Vagina (tissue), 2 donors: ENCODE measurements at places on chromosomes 6 and 20.

DNA sequence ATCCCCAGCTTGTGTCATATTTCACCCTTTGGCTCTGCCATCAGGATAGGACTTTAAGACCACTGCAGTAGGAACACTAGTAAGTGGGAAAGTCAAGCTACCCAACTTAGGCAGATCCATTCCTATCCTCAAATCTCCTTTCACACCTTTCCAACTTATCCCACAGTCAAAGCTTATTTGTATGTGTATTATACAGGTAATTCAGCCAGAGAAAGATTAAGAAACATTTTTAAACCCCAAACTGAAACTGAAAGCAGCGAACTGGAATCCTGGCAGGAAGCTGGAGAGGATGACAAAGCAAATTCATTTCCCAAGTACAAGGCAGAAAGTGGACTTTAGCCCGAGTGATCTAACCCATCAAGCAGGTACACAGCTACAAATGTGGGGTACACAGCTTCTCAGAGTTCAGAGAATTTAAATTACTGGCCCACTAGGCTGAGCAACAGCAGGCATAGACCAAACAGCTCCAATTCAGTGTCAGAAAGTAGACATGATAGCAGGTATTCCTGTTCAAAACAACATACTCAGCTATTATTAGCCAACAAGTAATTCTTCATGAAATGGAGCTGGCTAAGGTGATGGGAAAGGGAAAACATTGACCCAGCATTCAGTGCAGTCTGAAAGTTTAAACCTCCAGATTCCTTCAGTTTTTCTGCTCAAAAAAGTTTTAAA, 39.1 kb downstream of the ILRUN start:
- DNase-seq = no peak

DNA sequence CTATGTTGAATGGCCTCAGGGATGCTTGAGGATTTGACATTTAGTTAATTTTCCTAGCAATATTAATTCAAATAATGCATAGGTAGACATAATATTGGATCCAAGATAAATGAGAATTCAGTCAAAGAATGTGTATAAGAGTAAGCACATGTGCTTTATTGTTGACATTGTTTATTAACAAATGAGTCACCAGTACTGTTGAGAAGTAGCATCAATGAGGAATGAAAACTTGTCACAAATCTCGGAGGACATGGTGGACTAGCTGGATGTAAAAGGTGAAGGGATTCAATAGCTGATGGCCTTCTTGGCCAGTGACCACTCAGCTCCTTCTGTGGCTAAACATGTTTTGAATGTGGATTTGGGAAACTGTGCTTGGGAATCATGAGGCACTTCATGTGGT, 1137.0 kb downstream of the HACE1 start:
- no peak for DNase-seq

DNA sequence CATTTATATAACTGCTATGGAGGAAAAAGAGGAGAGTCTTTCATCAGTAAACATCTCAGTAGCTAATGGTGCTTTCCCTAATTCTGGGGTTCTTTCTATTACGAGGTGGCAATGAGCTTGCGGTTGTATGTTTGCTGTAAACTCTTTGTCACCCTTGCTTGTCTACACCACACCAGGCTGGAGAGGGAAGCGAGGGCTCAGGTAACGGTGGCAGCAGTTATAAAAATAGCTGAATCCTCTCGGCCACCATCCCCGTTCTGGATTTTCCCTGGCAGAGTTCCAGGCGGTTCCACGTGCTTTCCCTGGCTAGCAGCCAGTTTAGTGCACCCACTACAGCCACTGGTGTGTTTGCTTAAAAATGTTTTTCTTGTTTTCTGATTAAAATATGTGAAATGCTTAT, 39.0 kb downstream of the MAS1 start:
- peak; percentile 77 for DNase-seq

DNA sequence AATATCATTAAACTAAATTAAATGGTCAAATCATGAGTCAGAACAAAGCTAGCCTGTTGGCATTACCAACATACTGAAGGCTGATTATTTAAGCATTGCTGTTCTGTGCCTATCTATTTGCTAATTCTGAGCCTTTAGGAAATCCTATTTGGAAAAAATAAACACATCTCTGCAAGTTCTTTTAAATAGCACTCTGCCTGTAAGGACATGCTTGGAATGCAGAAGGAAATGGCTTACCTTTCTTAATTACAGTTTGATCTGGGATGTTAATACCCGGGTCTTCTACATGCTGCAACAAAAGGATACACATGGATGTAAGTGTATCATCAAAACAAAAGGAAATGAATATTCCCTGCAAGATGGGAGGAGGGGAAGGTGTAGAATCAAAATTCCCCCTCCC, 8.3 kb downstream of the TFAP2A start:
- no peak for DNase-seq

DNA sequence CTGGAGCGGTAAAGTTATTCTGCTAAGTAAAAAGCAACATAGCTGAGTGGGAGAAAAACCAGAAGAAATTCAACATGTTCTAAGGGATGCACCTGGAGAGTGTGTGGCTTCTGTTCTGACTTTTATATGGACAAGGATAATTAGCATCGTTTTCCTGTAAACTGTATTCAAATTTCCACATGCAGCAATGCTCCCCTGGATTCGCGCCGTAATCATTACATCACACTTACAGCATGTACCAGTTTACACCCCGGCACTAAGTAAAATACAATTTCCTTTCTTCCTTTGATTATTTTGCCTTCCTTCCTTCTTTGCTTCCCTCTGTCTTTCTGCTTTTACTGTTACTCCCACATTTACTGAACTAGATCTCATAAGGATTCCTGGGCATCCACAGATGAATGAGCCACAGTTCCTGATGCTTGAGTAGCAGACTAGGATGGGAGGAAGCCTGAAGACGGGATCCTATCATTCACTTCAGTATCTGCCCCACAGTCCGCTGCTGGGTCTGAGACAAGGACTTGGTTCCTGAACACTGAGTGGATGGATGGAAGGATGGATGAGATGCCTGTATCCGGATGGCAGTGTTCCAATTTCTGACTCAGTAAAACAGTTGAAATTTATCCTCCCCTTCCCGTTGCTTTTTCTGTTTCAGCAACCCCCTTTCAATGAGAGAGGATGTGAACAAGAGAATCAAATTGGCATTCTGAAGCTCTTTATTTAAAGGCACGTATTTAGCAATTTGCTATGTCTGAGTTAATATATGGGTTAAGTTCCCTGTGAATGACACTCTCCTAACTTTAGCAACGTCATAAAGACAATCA, 174.6 kb downstream of the GJA10 start:
- DNase-seq = no peak

GRCh38 chr6:35477028-35477427, 8.8 kb downstream of the RPL10A start:
- no peak for DNase-seq

DNA sequence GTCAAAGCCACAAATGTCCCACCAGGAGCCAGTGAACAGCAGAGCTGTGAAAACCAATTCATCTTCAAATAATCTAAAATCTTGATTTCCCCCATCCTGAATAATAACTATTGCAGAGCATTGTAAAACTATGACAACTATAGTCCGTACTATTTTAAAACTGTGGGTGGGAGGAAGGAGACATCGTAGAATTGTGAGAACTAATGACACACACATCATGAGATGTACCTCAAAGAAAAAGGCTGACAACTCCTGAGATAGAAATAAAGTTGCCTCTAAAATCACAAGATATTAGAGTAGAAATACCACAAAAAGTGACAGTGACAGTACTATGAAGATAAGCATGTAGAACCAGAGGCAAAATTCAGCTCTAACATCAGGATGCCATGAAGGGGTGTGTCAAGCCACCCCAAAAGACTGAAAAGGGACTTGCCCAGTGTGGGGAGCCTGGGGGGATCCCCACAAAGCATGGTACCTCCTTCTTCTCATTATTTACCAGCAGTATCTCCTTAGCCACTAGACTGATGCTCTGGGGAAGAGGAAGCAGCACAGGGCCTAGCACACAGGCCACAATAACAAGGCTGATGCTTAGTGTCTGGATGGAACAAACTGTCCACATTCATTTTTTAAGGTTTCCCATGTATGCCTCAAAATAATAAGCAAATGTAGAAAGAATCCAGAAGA, 13.4 kb downstream of the NAPB start:
- no peak for DNase-seq

DNA sequence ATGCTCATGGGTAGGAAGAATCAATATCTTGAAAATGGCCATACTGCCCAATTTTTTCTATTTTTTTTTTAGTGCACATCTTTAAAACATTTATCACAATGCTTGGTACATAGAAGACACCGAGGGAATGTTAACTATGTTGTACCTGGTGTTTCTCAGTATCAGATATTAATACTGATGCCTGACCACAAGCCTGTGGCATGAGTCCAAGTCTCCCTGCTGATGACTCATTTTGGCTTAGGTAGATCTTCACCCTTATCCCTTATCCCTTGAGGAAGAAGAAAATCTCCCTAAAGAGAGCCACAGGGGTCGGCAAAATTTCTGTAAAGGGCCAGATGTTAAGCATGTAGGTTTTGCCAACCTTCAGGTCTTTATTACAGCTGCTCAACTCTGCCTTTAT, 14.5 kb downstream of the CD109 start:
- DNase-seq = no peak

- DNase-seq = no peak
Observed at GRCh38 chr6:11722805-11723631, 55.6 kb downstream of the ADTRP start.

DNA sequence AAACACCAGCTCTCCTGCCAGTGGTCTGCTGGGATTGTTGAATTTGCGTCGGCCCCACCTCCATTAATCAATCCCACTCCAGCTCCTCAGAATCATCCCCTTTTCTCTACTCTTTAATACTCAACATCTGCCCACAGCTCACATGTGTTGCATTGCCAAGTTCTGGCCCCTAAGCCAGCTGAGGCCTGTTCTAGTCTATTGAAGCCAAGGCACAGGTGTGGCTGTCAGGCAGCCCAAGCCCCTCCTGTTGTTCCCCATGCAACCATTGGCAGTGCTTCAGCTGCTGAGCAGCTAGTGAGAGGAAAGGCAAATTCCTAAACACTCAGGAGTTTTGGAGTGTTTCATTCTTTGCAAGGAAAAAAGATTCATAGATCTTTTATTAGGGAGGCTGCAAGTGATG, 128.0 kb upstream of the NT5E start:
- DNase-seq = no peak

GRCh38 chr6:19795211-19795610, 42.0 kb upstream of the ID4 start:
- no peak for DNase-seq

- DNase-seq = no peak
Observed at GRCh38 chr6:37283268-37283667, 25.3 kb upstream of the TMEM217 start.

DNA sequence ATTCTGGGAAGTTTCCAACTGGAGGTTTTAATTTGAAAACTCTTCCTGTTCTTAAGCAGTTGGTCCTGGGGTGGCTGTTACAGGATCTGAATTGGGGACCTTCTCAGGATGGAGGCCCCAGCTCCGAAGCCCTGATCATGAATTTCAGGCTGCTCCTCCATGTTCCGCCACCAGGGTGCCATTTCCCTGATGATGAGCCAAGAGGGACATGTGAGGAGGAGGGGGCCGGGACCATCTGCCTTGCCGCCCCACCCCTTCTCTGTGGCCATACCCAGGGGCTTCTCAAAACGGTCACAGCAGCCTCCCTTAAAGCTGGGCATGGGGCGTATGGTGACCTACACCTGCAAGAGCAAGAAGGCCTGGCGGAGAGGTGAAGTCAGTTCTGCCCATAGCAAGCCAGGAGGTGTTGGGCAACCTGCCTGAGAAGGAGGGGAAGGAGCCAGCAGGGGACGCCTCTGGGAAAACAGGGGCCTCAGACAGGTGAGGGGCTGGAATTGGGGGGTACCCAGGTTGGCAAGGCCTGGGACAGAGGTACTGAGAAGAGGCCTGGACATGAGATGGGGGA, 3.6 kb upstream of the BAK1 start:
- DNase-seq = no peak

GRCh38 chr6:132961122-132961521, 146.8 kb downstream of the RPS12 start:
- no peak for DNase-seq

GRCh38 chr20:1206366-1207148, 3.3 kb downstream of the C20orf202 start:
- peak; percentile 72 for DNase-seq

DNA sequence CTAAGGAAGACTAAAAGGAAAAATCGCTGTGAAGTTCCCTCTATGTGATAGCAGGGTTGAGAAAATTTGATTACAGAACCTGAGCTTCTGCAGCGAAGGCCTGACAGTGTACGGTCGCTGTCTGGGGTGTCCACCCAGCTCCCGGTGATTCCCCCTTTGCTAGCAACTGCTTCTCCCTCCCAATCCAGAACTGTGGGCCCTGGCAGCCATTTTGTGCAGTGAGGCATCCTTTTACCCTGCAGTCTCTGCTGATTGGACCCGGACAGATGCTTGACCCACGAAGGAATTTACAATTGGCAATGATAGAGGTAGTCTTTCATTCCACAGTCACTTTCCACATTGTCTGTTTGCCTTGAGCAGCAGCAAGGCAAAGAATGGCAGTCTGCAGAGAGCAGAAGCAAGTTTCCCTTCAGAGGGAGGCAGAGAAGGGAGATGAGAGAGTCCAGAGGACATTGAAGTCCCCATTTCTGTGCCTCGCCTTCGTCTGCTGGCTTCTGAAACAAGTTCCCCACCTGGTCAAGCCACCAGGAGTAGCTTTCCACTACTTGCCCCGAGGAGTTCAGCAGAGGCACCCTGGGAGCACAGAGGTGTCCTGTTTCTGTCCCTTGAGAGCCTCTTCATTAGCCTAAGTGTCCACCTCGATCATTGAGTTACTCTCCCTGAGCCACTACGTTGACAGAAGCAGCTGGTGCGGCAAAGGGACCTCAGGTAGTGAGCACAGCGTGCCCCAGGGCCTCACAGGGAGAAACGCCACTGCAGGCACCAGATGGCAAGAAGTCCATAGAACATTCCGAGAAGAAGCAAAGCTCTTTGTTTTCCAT, 370.3 kb downstream of the NRN1 start:
- DNase-seq = no peak

- DNase-seq = no peak
Observed at GRCh38 chr6:26593278-26594130, 3.2 kb upstream of the ABT1 start.

GRCh38 chr6:73694711-73695411, 1.1 kb upstream of the CD109 start:
- DNase-seq = no peak

- DNase-seq = no peak
Observed at GRCh38 chr6:14549871-14550270, 432.3 kb downstream of the CD83 start.

GRCh38 chr6:27891320-27891875, 20.8 kb downstream of the OR2B2 start:
- DNase-seq = no peak

DNA sequence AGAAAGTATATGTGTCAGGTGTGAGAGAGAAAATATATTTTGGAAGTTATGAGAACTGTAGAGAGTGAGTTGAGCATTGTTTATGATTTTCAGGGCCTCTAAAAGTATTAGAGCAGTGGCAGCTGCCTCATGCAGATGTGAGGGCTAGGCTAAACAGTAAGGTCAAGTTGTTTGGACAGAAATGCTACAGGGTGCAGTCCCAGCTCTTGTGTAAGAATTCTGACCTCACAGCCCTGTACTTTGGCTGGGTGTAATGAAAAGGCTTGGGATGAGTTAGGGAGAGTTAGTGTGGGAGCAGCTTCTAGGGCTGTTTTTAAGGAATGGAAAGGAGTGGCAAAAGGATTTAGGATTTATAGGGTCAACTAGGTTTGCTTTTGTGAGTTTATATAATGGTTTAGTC, 764.8 kb upstream of the ADGRB3 start:
- no peak for DNase-seq

GRCh38 chr20:17798601-17799000, 98.8 kb downstream of the BANF2 start:
- DNase-seq = no peak
